ENCODE measurements at places on chromosomes 6 and 20.
A peak's percentile ranks its signal among the peaks of the same experiment; 100 is the strongest.

- DNase-seq, result no peak
Observed at GRCh38 chr6:30494291-30494861, 5.1 kb downstream of the HLA-E start.

GRCh38 chr20:51533291-51534172 is 9.0 kb downstream of the NFATC2 start:
- no peak for DNase-seq

- DNase-seq, result no peak
Observed at GRCh38 chr6:41355952-41356351, 20.5 kb downstream of the NCR2 start.

DNA sequence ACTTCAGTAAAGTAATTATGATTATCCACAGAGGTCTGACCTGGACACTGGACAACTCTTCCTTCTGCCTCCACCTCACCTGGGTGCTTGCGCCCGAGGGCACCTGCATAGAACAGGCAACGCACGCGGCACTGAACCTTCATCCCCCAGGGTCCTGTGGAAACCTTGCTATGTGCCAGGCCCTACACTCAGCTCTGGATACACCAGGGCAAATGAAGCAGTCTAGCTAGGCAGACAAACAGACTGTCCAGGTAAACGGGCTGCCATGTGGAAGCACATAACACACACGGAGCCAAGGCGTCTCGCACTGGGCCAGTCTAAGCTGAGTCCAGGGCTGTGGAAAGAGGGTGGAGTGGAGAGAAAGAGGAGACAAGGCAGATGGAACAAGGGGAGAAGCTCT is 109.3 kb upstream of the AFDN start:
- no peak for DNase-seq

DNA sequence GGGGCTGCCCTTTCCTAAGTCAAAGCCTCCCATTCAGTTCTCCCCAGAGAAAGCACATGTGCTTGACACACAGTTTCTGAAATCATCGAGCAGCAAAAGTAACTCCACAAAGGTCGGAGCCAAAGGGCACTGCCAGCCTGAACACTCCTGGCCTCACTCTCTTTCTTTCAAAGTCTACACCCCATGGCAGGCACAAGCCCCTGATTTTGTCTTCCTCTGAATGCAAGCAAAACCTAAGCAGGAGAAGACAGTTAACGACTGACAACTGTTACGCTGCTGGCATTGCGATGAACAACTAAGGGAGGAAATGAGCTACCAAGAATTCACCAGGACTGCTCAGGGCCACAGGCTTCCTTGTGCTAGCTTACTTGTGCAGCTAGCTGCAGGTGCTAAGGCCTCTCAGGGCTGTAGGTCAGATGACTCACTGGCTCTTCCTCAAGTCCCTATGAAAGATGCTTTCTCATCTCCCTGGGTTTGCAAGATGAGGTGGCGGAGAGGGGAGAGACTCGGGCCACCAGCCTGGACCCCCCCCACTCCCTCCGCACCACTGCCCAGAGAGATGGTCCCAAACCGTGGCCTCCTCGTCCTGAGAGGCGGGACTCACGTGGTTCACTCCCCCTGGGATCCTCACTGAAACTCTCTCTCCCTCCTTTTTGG is 208.2 kb downstream of the DLL1 start:
- DNase-seq, result no peak

- peak; percentile 88 for DNase-seq
Observed at GRCh38 chr6:30686908-30687658, 638 bp upstream of the PPP1R18 start.

GRCh38 chr6:132551214-132551613 is 1.3 kb upstream of the TAAR8 start:
- no peak for DNase-seq

DNA sequence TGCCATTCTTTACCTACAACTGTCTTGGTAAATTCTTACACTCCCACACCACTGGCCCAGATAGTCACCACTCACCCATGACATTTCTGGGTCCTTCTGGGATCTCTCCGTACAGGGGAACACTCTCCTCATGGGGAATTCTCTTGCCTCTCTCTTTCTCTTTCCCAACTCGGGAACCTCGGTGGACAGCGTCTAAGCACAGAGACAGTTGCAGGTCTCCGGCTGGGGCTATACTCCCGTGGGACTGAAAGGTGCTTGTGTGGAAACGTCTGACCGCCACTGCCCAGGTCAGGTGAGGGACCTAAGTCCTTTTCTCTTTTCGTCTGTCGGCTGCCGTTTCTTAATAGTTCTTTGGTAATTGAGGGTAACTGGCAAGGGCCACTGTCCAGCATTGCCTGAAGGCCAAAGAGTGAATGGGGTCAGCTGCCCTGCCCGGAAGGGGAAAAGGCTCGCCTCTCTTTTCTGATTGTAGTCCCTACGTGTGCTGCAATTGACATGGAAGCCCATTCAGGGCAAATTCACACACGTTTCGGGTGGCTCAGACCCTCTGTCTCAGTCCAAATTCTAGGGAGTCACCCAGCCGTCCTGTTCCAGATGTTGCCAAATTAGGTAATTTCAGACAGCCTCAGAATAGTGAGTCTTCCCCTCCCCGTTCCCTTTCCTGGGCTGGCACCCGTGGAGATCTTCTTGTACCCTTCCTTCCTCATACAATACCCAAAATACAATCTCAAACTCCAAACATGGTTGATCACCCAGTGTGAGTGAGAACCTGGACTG is 31.2 kb upstream of the RIPK1 start:
- DNase-seq, result no peak

GRCh38 chr6:139698526-139699176 is 324.2 kb upstream of the CITED2 start:
- DNase-seq, result peak; percentile 22

- DNase-seq, result no peak
Observed at GRCh38 chr20:63968928-63969760, 586 bp downstream of the ZNF512B start.

DNA sequence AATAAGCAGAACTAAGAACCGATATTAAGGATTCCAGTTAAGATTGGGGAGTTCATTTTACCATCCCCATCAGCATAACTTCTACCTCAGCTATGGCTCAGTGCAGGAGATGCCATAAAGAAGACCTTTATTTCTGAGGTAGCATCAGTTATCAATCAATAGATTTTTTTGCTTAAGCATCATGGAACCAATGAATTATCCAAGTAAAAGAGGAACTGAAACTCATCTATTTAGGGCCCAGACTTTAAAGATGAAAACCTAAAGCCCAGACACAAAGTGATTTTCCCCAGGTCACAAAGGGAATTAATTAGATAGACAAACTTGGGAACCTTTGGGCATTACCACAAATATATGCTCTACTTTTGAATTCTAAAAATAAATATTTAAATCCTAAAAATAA is 59.2 kb upstream of the TINAG start:
- no peak for DNase-seq

GRCh38 chr6:106870824-106871717 is 103.5 kb downstream of the CD24 start:
- DNase-seq, result no peak

DNA sequence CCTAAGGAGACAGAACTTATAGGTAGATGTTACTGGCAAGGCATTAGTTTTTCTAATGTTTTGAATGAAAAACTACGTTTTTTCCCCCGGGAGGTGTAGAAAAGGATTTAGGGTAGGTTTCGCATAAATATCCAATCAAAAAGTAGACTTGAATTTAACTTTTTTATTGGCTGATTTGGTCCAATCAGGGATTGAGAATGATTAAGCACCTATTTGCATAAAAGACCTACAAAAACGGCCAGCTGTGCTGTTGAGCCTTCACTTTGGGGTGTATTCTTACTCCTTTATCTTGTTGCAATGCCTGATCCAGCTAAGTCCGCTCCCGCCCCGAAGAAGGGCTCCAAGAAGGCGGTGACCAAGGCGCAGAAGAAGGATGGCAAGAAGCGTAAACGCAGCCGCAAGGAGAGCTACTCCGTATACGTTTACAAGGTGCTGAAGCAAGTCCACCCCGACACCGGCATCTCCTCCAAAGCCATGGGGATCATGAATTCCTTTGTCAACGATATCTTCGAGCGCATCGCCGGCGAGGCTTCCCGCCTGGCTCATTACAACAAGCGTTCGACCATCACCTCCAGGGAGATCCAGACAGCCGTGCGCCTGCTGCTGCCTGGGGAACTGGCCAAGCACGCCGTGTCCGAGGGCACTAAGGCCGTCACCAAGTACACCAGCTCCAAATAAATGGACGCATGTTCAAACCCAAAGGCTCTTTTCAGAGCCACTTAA is 113.5 kb upstream of the BTN3A2 start:
- DNase-seq, result peak; percentile 89

DNA sequence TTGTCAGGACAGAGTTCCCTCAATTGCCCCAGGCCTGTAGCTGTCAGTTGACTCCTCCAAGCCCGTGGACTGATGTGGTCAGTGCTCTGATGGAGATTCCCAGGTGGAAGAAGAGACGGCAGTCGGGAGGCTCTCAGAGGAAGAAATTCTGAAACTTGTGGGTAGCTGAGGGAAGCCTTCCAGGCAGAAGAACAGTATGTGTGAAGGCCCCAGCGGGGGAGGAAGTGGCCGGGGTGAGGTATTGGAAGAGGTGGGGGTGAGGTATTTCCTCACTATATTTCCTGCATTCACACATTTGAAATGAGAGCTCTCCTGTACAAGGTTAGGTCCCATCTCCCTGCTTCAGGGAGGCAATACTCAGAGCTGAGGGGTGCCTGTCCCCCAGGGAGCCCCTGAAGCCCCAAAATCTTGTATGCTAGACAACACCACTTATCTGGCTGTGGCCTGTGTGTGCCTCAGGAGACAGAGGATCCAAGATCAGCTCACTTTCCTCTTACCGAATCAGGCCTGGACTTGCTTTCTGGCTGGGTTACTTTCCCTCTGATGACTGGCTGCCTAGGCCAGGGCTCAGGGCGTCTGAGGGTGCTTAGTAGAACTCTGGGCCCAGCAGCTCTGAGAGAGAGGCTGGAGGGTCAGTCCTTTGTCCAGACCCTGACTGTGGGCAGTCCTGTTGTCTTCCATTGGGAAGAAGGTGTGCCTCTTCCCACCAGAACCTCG is 49.3 kb upstream of the MYL9 start:
- DNase-seq, result peak; percentile 47

GRCh38 chr20:38116409-38117165 is 48.5 kb downstream of the TGM2 start:
- no peak for DNase-seq

DNA sequence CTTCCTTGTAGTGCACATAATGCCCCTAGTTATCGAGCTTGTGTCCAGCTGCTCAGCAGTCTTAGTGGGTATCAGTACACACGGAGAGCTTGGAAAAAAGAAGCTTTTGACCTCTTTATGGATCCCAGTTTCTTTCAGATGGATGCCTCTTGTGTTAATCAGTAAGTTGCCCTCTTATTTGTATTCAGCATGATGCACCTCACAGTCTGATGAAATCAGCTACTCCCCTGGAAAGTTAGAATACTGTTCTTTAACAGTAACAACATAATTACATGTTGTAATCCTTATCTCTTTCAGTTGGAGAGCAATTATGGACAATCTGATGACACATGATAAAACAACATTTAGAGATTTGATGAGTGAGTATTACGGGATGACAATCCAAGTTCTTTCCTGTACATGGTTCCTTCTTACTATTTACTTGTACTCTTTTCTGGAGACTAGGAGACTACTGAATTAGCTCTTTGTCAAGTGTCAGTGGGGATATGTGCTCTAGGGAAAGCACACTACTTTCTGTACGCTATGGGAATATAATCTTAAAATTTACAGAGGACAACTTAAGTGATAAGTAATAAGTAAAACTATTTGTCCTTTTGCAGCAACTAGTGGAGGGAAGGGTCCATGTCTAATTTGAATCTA is 39.1 kb downstream of the PGM3 start:
- DNase-seq, result no peak

DNA sequence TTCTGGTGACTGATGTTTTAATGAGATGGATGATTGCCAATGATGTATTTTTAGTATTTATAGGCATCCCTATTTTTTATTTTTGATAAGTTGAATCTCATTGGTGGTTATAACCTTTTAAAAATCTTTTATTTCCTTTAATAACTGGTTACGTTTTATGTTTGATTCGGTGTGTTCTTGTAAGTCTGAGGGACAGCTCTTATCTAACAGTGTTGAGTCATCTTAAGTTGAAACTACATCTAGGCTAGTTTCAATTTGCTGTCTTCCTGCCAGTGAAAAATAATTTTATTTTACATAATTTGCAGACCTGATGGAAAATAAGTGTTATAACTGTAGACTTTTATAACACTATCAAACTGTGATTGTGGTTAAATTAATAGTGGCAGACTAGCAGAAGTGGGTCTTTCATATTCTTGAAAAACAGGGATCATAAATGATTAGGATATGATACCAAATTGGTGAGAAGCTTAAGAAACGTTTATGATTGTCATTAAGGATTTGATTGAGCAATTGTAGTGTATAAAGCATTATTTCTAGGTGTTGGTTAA is 4.6 kb downstream of the AFDN start:
- DNase-seq, result no peak

DNA sequence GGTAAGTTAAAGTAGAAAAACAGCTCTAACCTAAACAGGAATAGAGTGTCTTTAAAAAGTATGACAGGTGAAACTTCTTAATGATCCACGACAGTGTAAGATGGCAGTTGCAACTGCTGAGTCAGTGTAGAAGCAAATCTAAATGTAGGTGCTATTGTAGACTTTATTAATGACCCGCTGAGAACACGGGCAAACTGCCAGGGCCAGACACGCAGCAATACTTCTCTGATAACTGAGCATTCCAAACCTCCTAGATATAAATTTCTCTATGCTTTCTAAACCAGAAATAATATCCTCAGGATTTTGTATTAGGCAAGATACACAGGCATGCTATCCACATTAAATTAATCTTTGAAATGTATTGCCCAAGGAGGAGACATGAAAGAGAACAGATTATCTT is 1076.4 kb downstream of the HACE1 start:
- DNase-seq, result no peak

- no peak for DNase-seq
Observed at GRCh38 chr6:34360556-34360955, 31.9 kb downstream of the NUDT3 start.

GRCh38 chr6:19325335-19325789 is 511.8 kb upstream of the ID4 start:
- no peak for DNase-seq

DNA sequence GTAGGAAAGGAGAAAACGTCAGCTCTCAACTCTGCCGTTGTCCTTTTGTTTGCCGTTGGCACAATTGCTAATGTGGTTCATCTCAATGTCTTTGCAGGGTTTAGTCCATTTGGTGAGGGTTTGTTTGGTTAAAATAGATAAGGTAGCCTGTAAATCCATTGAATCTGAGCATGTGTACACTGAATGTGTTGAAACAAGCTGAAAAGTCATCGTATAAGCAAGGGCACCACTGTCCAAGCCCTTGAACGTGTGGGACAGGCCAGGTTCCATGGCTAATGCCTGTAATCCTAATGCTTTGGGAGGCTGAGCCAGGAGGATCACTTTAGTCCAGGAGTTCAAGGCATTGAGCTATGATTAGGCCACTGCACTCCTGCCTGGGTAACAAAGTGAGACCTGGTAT is 224.7 kb upstream of the PLCB4 start:
- no peak for DNase-seq

DNA sequence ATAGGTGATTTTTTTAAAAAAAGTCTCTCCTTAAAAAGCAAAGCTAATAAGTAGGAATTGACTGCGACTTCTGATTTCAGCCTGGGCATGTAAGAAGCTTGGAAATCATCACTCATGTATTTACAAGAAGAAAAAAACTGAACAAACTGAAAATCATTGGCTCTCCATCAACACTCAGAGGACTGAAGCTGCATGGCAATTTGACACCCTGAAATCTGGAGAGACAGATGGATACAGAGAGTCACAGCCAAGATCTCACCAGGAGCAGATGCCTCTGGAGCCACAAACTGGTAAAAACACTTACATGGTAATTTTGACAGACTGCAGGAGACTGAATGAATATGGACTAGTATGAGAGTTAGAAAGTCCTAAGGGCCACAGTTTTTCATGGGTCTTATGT is 191.2 kb upstream of the TCF21 start:
- DNase-seq, result no peak

All from inflammatory macrophage treated with lipopolysaccharide for 1 hour (primary cell).